ENCODE measurements at places on chromosomes 5 and 9.
A peak's percentile ranks its signal among the peaks of the same experiment; 100 is the strongest.

DNA sequence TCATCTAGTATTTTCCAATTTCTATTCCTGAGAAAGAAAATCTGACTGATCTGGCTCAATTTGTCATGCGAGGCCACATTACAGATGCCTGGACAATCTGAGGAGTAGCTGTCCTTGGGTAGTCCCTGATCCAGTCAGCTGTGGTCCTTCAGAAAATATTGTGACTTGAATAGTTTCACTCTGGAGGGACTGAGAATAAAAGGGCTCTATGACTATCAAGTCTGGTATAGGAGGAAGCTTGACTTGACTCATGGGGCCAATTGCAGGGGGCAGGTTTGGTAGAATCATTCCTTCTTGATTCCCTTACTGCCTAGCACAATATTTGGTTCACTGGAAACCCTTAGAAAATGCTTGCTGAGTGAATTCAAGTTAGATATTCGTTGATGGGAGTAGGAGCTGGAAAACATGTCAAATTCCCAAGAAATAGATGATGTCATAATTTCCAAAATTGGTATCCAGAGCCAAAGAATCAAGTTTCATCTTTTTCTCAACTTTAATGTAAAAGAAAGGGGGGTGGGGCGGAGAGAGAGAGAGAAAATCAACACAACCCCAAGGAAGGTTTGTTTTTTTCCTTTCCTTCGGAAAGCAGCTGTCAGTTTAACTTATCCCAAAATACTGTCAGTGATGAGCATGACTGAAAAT is 32.4 kb upstream of the STX17 start:
- DNase-seq, result no peak

- DNase-seq, result no peak
Observed at GRCh38 chr9:36731068-36731956, 158.6 kb downstream of the MELK start.

GRCh38 chr5:177303925-177304391 is 359 bp downstream of the PRELID1 start:
- DNase-seq, result no peak

DNA sequence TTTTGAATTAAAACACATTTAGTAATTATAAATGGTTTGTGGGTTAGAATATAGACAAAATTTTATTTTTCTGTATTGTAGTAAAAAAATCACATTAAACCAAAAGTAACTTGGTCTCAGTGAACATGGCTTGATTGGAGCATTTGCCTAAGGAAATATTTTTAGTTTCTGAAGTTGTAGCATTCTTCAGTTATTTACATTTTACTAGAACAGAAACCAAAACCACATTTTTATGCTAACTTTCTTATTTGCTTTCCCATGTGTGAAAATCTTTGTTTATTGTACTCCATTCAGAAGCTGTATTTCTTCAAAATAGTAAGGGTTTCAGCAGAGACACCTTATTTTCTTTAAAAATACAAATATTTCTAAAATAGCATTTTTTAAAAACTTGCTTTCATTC is 129.9 kb downstream of the SGCD start:
- DNase-seq, result no peak

DNA sequence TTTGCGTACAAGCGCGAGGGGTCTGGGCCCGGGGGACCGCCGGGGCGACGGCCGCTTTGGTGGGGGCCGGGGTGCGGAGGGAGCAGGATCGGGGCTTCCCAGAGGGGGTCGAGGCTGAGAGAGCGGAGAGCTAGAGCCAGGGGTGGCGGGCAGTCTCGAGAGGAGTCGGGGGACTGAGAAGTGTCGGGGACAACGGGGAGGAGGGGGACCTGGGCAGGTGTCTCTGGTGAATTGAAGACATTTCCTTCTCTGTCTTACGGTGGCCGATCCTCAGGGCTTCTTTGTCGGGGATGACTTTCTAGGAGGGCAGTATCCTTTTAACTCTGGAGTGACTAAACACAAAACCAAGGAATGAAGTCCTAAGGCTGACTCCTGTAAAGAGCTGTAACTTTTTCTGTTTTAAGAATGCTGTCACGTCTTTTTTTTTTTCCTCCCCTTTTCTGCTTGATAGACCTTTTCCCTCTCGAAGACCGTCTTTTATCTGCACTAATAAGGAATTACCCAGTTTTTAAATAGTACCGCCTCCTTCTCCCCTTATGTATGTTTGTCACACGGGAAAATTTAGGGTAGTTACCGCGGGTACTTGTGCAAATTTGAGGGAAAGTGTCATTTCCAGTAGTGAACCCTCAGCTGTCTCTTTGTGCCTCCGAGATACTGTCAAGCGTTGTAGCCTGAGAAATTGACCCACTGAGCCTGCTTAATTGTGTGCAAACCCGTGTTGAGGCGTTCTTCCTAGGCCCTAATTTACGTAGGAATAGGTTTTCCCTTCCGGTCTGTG is 822 bp downstream of the DENND4C start:
- DNase-seq, result no peak

- peak; percentile 10 for DNase-seq
Observed at GRCh38 chr9:79471580-79472543, 99.9 kb upstream of the TLE4 start.

DNA sequence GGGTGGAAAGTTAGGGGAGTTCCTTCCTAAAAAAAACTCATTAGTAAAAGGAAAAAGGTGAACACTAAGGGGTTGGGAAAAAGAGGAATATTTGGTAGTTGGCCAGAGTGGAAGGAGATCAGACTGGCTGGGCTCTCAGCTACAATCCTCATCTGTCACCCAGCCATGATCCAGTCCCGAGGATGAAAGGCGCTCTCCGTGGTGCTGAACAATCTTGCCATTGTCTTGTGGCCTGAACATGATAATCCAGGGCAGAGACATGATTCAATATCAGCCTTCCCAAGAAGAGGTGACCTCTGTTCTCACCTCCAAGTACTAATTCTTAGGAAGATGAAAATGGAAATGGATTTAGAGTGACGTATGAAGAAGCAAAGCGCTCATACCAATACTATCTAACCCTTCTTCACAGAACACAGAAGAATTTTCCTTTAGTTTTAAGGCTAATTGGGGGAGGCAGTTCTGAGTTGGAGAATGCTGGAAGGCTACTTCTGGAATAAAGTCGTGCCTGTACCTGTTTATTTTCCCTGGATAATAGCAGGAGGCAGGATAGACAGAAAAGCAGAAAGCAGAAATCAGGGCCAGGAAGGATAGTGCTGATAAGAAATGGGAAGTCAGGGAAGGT is 36.6 kb upstream of the MYORG start:
- DNase-seq, result peak; percentile 53

DNA sequence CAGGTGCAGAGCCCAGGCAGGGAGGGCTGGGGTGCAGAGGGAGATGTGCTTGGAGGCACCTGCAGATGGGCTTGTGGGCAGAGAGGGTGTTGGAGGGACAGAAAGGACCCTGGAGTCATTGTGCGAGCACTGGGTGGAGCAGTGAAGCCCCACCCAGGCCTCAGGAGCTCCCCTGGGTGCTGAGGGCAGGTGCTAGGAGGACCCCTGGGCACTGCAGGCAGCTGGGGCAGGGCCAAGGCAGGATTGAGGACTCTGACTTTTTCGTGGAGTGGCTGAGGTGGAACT is 10.3 kb upstream of the SLC6A18 start:
- no peak for DNase-seq

GRCh38 chr9:83698976-83699585 is 8.7 kb downstream of the UBQLN1 start:
- no peak for DNase-seq

GRCh38 chr5:101346906-101347305 is 443.8 kb upstream of the ST8SIA4 start:
- DNase-seq, result no peak

- no peak for DNase-seq
Observed at GRCh38 chr9:129221979-129222635, 44.0 kb upstream of the IER5L start.

- no peak for DNase-seq
Observed at GRCh38 chr5:60598424-60598823, 101.5 kb downstream of the DEPDC1B start.

- no peak for DNase-seq
Observed at GRCh38 chr5:36900283-36900682, 23.7 kb downstream of the NIPBL start.

DNA sequence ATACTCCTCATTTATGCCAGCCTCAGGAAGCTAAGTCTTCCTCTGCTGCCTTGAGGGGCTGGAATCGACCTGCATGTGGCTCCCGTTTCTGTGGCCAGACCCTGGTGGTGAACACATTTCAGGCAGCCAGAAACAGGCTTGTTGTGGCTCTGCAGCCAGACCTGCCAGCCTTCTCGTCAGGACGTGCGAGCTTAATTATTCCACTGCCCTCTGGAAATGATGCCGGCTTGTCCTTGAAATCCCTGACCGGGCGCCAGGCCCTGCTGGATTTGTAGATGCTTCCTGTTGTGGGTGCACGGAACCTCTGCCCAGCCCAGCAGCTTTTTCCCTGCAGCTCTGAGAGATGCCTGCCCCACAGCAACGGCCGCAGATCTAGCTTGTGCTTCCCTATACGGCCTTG is 41.6 kb downstream of the PDZD2 start:
- DNase-seq, result no peak

DNA sequence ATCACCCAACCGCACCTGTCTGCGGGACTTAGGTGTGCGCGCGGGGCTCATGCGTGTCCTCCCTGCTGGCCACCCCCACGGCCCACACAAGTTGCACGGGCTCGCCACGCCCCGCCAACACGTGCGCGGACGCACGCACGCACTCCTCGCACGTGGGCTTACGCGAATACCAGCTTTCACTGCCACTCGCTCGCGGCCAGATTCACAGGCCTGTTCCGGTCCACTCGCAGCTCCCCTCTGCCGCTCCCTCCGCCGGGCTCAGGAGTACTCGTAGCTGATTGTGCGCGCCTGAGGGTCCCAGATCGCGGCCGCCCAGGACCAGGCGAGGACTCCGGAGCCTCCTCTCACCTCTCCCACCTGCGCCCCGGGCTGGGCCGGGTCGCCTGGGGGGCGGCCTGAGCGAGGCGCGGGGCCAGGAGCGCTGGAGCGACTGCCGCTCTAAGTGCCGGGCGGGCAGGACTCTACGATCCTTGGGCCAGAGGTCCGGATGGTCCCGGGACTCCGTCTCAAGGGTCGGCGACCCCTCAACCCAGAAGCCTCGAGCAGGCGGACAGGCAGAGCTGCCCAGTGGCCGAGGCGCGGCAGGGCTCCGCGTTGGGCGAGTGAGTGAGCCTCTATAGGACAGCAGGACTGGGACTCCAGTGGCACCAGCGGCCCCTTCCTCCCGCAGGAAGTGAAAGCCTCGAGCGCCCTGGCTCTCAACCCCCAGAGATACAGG is 3.4 kb downstream of the PCDHGC5 start:
- DNase-seq, result no peak

DNA sequence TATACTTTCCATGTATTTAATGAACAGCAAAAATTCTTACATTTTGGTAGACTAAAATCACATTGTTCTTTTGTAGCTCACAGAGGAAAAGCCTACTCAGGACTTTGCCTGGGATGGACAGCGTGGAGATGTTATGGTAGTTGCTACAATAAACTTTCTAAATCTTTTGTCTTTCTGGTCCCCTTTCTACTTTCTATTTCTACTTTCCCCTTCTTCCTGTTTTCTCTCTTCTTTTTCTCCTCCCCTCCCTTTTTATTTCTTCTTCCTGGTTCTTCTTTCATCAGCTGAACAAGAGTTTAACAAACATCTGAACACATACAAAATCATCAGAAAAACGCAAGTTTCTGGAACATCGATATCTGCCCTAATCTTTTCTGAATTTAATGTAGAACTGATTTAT is 15.6 kb upstream of the GDNF start:
- DNase-seq, result no peak

DNA sequence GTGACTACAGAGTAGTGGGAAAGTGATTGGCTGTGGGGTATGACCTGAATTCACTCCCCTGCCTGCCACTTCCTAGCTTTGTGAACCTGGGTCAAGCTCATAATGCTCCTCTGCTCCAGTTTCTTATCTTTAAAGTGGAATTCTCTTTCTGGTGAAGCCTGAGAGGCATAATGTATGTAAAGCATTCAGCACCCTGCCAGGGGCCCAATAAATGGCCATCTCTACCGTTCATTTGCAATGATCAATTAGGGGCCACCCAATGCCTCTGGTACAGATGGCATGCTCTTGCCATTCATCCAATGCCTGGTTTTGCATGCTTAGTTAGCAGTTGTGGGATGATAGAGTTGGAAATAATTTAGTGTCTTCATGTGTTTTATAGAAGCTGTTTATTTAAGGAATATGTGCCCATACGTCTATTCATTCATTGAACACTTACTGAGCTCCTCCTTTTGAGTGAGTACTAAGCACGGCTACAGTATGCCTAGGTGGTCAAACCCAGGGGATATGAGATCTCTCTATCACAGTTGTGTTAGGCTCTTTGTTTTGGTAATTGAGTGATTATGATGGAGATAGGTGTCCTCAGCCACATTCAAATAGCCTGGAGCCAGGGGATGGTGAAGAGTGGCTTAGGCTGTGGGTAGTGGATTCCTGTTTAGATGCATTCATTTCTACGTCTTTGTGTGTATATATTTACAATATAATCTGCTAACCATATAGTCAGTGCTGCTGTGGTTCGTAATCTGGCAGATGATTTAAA is 15.3 kb downstream of the ZNF462 start:
- DNase-seq, result no peak

- DNase-seq, result no peak
Observed at GRCh38 chr9:36451949-36452348, 51.9 kb upstream of the RNF38 start.

DNA sequence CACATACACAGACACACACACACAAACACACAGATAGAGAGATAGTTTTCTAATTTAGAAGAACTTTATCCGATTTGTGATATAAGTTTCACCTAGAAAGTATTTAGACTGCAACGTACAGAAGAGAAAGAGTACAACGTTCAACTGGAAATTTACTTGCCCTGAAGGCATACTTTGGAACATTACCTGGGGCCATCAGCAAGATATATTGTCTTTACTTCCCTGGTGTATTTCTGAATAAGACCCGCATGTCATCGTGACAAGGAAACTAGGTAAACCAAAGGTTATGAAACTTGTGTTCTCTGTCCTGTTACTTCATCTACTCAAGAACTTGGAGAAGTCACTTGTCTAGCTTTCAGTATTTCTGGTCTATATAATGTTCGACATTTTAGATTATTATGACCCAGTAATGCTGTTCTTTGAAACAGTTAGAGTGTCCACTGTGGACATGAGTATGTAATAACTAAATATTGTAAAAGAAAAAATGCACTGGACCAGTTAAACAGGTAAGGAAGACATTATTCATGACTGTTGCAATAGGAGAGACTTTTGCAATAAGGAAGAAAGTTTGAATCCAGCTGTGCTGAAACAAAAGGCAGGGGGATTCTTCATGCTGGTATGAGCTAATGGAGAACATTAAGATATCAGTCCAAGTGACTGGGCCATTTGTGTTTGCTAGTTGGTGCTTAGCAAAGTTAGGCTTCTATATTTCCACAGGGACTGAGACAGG is 1791.1 kb downstream of the MAT2B start:
- DNase-seq, result no peak

All from amniotic epithelial cell (primary cell).